Stimulated activated naive CD4-positive, alpha-beta T cell treated with Interleukin-2 at 50 U/mL for 16 hours (primary cell): ENCODE measurements at places on chromosomes 16 and 17.

GRCh38 chr16:72927199-72928089 lies 120.5 kb downstream of the ZFHX3 start:
- DNase-seq: no peak

GRCh38 chr16:75181630-75182029 lies 25.3 kb downstream of the CTRB2 start:
- DNase-seq: no peak

GRCh38 chr17:35241520-35241919 lies 1.4 kb upstream of the SLFN5 start:
- DNase-seq: peak; percentile 11

- DNase-seq: peak; percentile 68
These were observed 5.4 kb downstream of the NAT9 start for GRCh38 chr17:74770498-74771318.

DNA sequence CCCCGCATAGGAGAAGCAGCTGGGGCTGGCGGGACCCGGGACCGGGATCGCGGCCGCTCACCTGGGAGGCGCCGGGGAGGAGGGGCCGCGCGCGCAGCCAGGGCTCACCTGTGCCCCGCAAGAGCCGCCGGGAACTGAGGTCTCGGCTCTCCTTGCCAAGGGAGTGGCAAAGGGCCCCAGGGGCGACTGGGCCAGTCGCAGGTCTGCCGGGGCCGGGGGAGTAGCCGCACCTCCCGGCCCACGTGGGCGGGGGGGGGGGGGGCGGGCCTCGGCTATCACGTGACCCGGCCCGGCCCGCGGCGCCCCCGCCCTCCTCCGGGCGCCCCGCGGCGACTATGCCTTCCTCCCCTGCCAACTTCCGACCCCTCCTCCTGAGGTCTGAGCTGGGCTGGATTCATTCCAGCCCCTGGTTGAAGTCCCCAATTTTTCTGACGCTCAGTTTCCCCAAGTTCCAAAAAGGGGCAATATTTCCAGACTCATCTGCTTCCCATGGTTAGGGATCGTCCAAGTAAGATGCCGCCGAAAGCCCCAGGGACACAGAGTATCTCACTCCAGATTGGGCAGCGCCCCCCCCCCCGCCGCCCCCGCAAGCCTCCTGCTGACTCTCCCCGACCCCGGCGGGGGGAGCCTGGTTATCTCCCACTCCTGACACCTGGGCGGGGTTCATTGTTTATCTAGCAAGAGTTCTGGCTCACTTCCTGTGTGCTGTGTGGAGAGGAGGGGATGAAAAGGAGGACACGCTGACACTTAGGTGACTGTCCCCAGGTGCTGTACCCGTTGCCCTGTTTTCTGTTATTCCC lies at the start of gene TMC6:
TMC6 (minus strand) TSS at position 205 of the 800 bp plus-strand sequence. CDS start 1,923 bp downstream, outside the sequence.
- peak; percentile 67 for DNase-seq

- no peak for DNase-seq
These were observed 34.9 kb upstream of the LGALS9 start for GRCh38 chr17:27596096-27596495.

DNA sequence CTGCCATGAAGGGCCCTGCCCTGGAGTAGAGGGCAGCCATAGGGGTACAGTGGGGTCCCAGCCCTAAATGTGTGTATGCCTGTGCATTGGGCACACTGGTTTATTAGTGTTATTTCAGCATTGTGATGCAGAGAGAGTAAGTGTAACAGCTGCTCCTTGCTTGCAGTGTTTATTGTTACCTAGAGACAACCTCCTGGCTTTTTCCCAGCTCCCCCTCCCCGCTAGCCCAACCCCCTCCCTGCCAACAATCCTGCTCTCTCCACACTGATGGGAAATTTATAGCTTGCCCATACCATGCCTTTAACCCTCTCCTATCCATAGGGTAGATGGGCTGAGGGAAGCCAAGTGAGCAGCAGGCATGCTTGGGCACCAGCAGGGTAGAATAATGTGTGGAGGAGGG lies 51.3 kb downstream of the NEUROD2 start:
- no peak for DNase-seq

DNA sequence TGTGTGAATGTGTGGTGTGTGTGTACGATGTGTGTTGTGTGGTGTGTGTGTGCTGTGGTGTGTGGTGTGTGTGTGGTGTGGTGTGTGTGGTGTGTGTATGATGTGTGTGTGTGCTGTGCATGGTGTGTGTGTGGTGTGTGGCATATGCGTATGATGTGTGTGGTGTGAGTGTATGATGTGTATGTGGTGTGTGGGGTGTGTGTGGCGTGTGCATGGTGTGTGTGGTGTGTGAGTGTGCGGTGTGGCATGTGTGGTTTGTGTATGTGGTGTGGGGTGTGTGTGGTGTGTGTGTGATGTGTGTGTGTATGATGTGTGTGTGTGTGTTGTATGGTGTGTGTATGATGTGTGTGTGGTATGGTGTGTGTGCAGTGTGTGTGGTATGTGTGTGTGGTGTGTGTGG lies 50.5 kb upstream of the MPHOSPH6 start:
- DNase-seq: no peak

- peak; percentile 54 for DNase-seq
These were observed 589 bp downstream of the XYLT2 start for GRCh38 chr17:50346313-50347116.

DNA sequence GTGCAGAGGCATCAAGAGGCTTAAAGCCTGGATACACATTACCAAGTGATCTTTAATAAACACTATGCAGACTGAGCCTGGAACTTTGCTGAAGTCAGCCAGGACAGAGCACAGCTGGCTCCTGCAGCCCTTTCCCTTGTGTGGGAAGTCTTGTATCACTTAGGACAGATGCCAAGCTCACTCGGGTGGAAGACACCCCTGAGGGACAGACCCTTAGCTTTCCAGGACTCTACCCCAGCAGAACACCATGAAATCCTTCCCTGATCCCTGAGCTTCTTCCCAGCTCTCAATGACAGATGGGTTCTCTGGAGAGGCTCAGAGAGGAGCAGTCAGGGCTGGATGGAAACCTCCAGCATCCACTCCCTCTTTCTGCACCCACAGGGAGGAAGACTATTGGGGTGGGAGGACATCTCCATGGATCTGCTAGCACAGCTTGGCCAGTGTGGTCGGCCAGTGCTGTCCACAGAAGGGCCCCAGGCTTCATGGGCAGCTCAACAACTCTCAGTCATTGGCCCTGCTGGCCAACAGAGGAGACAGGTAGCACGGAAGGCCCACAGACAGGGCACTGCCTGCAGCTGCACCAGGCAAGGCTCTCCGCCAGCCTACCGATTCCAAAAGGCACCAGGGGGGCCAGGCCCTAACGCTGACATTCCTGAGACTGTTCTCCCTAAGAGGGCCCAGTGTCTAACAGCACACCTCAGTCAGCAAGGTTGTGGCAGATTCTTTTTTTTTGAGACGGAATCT lies 15.9 kb downstream of the RAB5C start:
- DNase-seq: no peak

GRCh38 chr16:81526199-81526598 lies 81.6 kb downstream of the CMIP start:
- no peak for DNase-seq

GRCh38 chr17:49523706-49524472 lies 28.8 kb downstream of the NGFR start:
- peak; percentile 19 for DNase-seq

GRCh38 chr16:27460663-27461482 lies 58.9 kb downstream of the IL21R start:
- no peak for DNase-seq

DNA sequence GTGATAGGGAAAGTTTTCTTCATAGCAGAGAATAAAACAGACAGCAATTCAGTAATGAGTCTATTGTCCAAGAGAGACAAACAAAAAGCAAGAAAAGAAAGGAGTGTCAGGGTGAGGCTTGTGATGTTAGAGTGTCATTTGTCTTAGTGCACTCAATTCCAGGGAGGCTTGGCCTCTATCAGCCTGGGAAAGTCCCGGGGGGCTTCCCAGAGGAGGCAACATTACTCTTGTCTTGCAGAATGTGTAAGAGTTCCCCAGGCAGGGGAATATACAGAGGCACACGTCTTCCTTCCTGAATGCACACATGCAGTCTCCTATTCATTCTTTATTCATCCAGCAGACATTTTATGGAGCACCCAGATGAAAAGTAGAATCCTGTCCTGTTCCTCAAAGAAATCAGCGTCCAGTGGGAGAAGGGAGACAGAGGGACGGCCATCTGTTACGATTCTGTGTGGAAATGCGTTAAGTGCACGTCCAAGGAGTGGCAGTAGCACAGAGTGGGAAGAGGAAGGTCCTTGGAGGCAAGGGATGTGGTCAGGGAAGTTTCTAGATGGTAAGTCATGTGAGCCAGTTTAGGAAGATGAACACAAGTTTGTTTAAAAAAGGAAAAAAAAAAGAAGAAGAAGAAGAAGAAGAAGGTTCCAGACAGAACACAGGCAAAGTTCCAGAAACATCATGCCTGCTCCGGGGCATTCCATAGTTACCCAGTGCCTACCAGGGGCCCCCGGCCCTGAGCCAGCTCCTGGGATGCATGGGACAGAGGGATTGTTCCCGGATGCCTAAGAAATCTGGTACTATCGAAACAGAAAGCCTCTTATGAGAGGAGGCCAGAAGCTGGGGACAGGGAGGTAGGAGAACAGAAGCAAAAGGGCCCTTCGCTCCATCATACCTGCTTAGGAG lies 21.1 kb downstream of the CACNG4 start:
- DNase-seq: no peak

DNA sequence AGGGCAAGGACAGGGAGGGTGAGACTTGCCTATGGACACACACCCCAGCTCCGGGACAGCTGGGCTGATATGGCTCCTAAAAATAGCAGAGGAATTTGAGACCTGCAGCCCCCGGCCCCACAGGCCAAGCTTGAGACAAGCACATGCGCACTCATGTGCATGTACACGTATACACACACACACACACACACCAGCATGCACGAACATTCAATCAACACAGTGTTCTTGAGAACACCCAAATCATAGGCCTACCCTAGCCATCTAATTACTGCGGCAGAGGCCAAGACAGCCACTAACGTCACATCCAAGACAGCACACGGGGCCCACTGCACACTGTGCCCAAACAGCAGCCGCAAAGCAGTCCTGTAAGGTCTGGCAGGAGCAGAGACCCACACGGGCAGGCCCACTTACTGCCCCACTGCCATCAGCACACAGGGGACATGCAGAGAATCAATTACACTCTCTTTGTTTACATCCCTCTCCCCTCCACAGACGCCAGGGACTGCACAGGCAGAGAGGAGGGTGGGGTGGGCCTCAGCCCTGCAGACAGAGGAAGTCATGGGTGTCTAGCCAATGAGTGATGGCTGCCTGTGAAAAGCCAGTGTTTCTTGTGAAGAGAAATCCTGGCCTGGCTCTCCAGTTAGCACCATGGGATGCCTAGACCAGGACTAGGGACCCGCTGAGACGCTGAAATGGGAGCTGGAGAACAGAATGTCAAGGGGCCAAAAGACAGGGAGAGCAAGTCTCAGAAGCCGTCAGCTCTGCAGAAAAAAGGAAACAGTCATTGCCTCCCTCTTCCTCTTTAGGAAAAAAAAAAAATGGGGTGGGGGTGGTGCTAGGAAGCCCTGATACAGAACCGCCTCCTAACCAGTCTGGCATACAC lies 39.3 kb downstream of the MYO18A start:
- DNase-seq: peak; percentile 33

GRCh38 chr16:82183004-82183397 lies 13.0 kb upstream of the MPHOSPH6 start:
- no peak for DNase-seq

DNA sequence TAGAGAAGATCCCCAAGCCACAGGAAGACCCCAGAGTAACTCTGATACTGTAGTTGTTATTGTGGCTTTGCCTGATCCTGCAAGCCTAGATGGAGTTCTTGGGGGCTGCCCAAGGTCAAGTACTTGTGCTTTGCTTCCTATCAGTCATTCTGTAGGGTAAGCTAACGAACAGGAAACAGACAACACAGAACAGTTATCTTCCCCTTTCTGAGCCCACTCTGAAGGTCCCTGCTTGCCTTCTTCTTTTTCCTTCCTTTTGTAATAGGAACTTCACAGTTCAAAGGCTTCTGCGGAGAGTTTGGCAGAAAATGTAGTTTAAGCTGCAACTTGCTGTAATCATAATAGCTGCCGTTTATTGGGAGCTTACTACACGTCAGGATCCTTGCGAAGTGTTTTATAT lies 494.1 kb upstream of the ERCC4 start:
- no peak for DNase-seq

DNA sequence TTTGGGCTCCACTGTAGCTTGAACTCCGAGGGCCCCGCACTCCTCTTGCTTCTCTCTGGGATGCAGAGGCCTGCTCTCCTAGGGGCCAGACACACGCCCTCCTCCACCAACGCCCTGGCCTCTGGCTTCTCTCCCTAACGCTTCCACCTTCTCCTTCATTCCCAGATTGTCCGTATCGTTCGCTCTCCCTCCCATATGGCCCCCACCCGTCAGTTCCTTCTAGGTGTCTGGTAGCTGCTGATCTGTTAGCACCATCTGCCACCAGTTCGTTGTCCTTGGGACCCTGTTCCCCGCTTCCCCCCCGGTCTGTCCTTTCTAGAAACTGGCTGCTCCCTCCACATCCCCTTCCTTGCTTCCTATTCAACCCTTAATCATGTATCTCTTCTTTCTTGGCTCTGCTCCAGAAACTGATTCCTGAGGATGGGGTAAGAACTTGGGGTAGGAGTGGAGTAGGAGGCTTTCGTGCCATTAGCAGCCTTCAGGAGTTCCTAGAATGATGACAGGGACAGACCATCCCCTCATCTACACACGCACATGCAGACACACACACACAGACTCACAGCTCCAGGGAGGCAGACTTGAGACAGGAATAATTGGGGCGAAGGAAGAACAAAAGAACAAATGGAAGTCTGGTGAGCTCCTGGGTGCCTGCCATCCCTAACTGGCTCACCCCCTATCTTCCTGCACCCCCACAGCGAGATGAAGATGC lies 4.3 kb downstream of the ATP1B2 start:
- no peak for DNase-seq

GRCh38 chr17:39663340-39663687 lies 1.8 kb upstream of the TCAP start:
- no peak for DNase-seq

DNA sequence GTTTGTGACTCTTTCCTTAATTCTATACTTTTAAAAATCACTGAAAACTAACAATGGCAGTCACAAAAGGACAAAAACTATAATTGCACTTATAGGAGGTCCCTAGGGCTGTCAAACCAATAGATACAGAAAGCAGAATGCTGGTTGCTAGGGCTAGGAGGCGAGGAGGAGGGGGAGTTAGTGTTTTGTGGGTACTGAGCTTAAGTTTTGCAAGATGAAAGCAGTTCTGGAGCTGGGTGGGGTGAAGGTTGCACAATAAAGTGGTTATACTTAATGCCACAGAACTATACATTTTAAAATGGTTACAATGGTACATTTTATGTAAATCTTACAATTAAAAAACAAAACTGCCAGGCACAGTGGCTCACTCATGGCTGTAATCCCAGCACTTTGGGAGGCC lies 27.3 kb downstream of the NUBP1 start:
- no peak for DNase-seq
